Mammary epithelial cell (primary cell): ENCODE measurements at places on chromosomes 4 and X. TPM values are rescaled to one million over a fixed set of nuclear protein-coding genes. Genes with fewer than 3 reads are reported as not detected.

Gene MAD2L1
- 12.2 and 34.4 TPM in 2 replicates for total RNA-seq

Gene MAPK10
- total RNA-seq: 6.6 and 8.2 TPM in 2 replicates

Gene TSC22D3
- total RNA-seq: 53.9 and 58.6 TPM in 2 replicates

Gene REPS2
- total RNA-seq: 11.2 TPM

Gene HNRNPH2
- 37.2 and 49.1 TPM in 2 replicates for total RNA-seq

Gene ADH6
- not detected for total RNA-seq

Gene AGA
- total RNA-seq: 12.7 and 13.6 TPM in 2 replicates

Gene FANCB
- total RNA-seq: 2.0 TPM

Gene PRSS12
- 32.6 and 33.0 TPM in 2 replicates for total RNA-seq

Gene NDNF
- total RNA-seq: under 0.01 TPM

Gene RHOXF2B
- total RNA-seq: not detected in 2 replicates

Gene GPR101
- not detected for total RNA-seq

Gene NWD2
- not detected for total RNA-seq

Gene STK32B
- total RNA-seq: 0.91 and 2.1 TPM in 2 replicates

Gene NDUFA1
- 62.7 and 82.0 TPM in 2 replicates for total RNA-seq

Gene CCDC110
- total RNA-seq: 0.17 TPM

Gene CENPVL2
- total RNA-seq: not detected

Gene CXCL11
- total RNA-seq: not detected

Gene SPATA4
- 0.75 and 0.94 TPM in 2 replicates for total RNA-seq

Gene ARHGAP36
- total RNA-seq: not detected

Gene EREG
- 44.0 and 55.5 TPM in 2 replicates for total RNA-seq

Gene TMPRSS11A
- total RNA-seq: not detected in 2 replicates

Gene PDGFRA
- 0.27 and 0.33 TPM in 2 replicates for total RNA-seq

Gene SPANXB1
- not detected in 2 replicates for total RNA-seq

Gene SNCA
- total RNA-seq: 53.8 TPM

Gene TLR2
- total RNA-seq: 33.2 TPM

Gene RAB39B
- total RNA-seq: 2.7 TPM

Gene DUX4
- total RNA-seq: 0.78 and 4.8 TPM in 2 replicates

Gene DUSP9
- 0.16 and 0.64 TPM in 2 replicates for total RNA-seq

Gene RRH
- 0.33 TPM for total RNA-seq

Gene GRK4
- 5.1 and 5.4 TPM in 2 replicates for total RNA-seq

Gene TFE3
- total RNA-seq: 30.5 TPM

Gene ENAM
- total RNA-seq: not detected in 2 replicates

Gene SSX2
- not detected in 2 replicates for total RNA-seq

Gene MAGEE1
- 1.8 and 4.8 TPM in 2 replicates for total RNA-seq

Gene PROM1
- not detected in 2 replicates for total RNA-seq

Gene TCEANC
- 4.2 TPM for total RNA-seq

Gene GYPE
- not detected for total RNA-seq
